ENCODE measurements at places on chromosomes 16 and 17.
A peak's percentile ranks its signal among the peaks of the same experiment; 100 is the strongest.

DNA sequence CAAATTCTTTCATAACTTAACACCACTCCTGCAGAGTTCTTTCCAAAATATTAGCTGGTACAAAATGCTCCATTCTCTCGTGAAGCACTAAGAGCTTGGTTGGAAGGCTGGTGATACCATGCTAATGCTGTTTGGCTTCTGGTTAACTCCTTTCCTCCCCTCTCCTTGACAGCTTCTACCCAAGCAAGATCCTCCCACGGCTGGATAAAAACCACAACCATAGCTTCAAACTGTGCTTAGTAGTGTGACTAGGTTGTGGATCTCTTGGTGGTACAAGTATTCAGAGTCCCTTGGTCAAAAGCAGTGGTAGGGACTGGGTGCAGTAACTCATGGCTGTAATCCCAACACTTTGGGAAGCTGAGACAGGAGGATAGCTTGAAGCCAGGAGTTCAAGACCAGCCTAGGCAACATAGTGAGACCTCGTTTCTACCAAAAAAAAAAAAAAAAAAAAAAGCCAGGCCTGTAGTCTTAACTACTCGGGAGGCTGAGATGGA lies 2.3 kb downstream of the PHAF1 start:
- DNase-seq: no peak

DNA sequence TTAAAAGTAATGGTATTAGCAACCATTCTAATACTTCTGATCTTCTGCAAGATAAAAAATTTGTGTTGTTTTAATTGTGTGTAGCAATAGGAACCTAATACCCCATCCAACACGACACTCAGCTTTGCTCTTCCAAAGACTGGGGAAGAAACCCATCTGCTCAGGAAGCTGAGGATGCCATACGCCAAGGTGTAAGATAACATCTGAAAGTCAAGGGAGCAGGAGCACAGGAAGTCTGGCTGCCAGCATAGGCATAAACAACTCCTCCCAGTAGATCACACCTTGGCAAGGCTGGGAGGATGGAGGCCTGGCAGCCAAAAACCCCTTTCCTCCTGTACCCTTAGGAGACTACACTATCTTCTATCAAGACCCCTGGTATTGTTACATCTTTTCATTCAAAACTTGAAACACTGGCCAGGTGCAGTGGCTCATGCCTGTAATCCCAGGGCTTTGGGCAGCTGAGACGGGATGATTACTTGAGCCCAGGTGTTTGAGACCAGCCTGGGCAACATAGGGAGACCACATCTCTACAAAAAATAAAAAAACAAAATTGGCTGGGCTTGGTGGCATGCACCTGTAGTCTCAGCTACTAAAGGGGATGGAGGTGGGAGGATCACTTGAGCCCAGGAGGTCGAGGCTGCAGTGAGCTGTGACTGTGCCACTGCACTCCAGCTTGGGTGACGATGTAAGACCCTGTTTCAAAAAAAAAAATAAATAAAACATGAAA lies 5.7 kb upstream of the SPHK1 start:
- no peak for DNase-seq

DNA sequence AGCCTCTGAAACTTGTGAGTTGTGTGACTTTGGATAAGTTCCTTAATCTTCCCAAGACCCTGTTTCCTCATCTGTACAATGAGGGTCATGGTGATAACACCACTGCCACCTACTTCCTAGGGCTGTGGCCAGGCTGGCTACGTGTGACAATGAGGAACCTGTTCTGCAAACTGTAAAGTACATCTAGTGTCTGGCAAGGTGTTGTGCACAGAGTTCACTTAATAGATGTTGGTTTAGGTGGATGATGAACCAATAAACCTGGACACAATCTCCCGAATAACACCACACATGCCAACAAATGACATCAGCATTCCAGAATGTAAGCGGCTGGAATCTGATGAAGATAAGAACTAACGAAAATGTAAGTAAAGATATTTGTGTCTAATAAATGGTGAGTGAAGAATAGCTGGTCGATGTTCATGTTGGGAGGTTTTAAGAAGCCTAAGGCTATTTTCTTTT lies 82.3 kb downstream of the MARCHF10 start:
- peak; percentile 81 for DNase-seq

GRCh38 chr17:7351665-7352502 lies at the start of gene KCTD11:
Gene KCTD11 (plus strand): TSS chr17:7352162.
- DNase-seq: peak; percentile 92

DNA sequence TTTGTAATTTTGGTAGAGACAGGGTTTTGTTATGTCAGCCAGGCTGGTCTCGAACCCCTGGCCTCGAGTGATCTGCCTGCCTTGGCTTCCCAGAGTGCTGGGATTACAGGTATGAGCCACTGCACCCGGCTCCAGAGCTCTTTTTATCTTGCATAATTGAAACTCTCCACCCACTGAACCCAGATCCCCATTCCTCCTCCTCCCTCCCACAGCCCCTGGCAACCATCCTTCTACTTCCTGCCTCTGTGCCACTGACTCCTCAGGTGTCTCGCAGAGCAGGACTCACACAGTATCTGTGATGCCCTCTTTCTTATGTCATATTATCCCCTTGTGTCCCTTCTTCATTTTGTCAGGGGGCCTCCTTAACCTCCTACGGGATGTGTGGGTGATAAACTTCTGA lies 340.7 kb downstream of the SLC39A11 start:
- no peak for DNase-seq

DNA sequence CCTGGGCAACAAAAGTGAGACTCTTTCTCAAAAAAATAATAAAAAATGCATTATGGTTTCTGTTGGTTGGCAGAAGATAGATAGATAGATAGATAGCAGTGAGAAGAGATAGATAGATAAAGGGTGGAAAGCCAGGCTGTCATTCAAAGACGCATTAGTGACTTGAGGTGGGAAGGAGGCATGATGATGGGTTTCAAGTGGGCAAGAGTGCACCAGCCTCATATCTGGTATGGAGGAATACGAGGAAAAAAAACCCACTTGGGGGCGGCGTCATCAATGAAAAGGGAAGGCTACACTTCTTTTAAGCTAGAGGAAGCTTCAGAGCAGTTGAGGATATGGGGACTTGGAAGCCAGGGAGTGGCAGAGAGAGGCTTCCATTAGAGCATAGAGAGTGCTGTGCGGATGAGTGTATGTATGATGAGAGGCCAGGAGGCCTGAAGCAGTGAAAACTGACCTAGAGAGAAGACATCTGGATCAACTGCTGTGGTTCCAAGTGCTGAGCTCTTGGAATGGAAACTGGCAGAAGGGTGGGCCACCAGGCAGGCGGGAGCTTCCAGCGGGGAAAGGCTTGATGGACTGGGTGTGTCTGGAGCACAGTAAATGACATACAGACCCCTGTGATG lies 31.8 kb downstream of the CEP95 start:
- DNase-seq: no peak

DNA sequence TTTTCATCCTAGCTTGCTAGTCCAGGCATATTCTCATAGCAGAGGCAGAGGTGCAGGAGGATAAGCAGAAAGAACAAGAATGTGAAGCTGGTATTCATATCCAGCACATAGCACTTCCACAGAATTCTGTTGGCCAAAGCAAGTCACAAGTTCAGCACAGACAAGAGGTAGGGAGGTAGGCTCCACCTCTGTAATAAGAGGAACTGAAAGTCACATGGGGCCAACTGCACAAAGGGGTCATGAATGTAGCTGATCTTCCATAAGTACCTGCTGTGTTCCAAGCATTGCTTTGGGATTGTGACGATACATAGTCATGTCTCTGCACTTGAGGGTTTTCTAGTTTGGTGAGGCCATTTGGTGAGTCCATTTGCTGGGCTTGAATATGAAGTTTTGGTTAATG lies 110.8 kb upstream of the MPHOSPH6 start:
- no peak for DNase-seq

GRCh38 chr16:27406511-27407128 lies 4.6 kb downstream of the IL21R start:
- DNase-seq: no peak

DNA sequence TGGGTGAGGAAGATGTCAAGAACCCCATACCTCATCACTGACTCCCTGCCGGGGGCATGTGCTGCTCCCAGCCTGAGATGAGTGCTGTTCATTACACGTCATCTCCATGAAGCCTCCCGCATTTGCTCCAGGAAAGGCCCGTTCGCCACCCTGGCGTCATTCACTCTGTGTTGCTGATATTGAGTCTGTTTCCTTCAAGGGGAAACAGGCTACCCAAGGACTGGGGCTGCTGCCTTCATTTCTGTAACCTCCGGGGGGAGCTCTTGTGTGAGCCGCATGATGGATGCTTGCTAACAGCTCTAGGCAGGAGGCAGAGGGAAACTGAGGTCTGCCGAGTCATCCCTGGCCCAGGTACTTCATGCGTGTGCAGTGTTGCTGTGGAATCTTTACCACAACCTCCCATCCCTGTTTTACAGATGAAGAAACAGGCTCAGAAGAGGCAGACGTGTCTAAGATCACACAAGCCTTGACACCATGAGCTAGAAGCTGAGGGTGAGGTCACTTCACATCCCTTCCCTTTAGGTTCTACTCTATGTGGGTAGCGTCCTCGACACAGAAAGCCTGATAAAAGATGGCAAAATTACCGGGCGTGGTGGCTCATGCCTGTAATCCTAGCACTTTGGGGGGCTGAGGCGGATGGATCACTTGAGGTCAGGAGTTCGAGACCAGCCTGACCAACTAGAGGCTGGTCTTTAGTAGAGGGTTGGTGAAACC lies 3.5 kb upstream of the ARMC5 start:
- DNase-seq: no peak

GRCh38 chr16:27475561-27475960 lies 73.6 kb downstream of the IL21R start:
- DNase-seq: peak; percentile 78

GRCh38 chr17:9022573-9023391 lies 1.5 kb downstream of the NTN1 start:
- DNase-seq: no peak

- DNase-seq: no peak
Observed at GRCh38 chr17:64158406-64158805, 28.5 kb upstream of the ERN1 start.

GRCh38 chr16:7547736-7548135 lies 215.1 kb downstream of the RBFOX1 start:
- no peak for DNase-seq

DNA sequence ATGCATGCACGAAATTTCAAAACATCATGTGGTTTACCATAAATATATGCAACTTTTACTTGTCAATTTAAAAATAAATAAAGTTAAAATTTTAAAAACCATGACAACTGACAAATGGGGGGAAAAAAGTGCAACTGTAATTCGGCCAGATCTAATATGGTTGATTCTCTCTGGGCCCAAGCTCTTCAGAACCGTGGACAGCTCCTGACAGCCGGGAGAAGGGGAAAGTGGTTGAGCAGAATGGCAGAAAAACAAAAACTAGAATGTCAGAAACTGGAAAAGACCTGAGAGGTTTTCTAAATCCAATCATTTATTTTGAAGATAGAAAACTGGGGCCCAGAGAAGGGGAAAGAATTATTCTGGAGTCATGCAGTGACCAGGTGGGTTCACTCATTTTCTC lies 126.6 kb downstream of the TMEM132E start:
- no peak for DNase-seq

- no peak for DNase-seq
Observed at GRCh38 chr17:7042501-7043181, 1.3 kb downstream of the SLC16A11 start.

GRCh38 chr16:69709456-69710084 lies 16.8 kb downstream of the NQO1 start:
- DNase-seq: peak; percentile 39

DNA sequence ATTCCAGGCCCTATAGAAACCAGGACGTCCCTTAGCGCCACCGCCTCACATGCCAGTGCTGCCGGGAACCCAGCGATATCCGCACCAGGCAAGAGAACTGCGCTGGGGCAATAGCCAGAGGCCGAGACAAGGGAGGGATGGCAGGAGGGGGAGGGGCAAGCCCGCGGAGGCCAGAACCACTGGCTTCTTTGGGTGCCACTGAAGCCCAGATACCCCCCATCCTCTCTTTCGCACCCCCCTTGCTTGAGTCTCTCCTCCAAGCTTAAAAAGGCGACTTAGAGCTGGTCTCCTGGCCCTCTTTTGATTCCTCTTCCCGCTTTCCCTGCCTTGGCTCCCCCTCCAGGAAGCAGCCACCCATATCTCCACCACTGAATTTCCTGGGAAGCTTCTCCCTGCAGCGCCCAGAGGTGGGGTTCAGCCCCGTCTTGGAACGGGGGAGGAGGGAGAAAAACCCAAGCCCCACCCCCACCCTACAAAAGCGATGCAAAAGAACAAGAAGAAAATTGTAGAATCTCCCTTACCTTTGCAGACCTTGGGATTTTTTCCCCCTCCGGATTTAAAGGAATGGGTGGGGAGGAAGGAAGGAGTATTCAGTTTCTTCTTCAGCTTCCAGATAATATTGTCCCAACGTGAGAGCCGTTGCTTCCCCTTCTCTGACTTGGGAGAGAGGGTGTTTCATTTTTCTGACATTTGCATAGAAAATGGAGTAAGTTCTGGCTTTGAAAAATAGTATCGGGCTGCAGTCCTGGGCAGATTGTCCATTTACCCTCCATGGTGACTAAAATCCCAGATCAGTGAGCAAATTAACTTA lies 622 bp downstream of the HOXB6 start:
- no peak for DNase-seq

GRCh38 chr17:17035920-17036523 lies 6.2 kb upstream of the MPRIP start:
- DNase-seq: no peak

GRCh38 chr16:16092925-16093627 lies 130.2 kb downstream of the ABCC6 start:
- DNase-seq: no peak

GRCh38 chr16:56048425-56049105 lies 142.7 kb upstream of the GNAO1 start:
- DNase-seq: no peak

- no peak for DNase-seq
Observed at GRCh38 chr17:82917699-82918345, 78.0 kb upstream of the ZNF750 start.

DNA sequence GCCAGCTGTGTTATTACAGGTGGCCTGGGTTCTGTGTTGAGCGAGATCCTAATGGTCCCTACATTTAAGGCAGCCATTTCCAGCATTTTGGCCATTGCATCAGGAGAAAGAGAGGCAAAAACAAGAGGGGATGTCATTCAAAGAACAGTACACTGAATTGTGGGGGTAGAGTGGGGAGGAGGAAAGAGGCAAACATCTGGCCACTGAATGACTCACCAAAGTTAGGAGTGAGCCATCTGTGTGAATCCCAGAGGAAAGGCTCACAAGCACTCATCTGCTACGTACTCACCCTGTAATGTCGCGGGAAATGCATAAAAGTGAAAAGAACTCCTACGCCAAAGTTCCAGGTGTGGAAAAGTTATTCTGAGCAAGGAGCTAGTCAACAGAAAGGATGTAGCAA lies 16.7 kb downstream of the KRABD2 start:
- no peak for DNase-seq

DNA sequence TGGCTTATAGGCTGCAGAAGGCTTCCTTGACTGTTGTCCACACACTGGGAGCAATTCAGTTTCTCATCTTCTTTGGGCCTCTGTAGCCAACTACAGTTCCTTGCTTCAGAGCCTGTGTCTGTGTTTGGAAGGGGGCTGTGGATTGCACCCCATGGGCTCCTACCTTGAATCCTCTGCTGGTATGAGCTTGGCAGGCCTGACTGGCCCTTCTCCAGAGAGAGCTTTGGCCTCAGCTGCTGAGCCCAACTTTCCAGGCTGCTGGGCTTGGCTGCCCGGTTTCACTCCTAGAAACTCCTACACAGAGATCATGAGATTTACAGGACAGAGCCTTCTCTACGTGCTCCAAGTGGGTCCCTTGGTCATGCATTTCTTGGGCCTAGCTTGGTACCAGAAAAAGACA lies 354.4 kb downstream of the SNX29 start:
- no peak for DNase-seq

Measured in NCI-H226 (cell line).